IMR-90 (cell line): ENCODE measurements at places on chromosomes 3 and 15.

DNA sequence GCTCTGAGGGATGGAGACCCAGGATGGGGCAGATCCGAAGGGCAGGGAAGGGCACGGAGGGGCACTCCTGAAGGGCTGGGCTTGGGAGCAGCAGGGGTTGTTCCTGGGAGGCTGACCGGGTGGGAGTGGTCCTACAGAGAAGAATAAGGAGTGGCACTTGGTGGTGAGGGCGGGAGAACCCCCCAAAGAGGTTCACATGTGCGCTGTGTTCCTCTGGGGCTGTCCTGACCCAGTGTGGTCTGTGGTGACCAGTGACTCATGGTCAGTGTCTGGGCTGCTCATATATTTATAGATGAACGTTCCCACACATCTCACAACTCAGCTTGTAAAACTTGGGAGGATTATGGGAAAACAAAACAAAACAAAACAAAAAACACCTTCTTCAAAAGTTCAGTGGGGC is 10.0 kb downstream of the TRPM1 start:
- peak; percentile 70 for DNase-seq
- no peaks in the 10 kb centered on the region for H3K36me3 ChIP-seq
- H3K4me3 ChIP-seq, result no peak overlapping the region
- H3K4me1 ChIP-seq, result peaks cover 9% of the 10 kb centered on the region
- peaks cover 3% of the 10 kb centered on the region for H3K27me3 ChIP-seq

- no peak overlapping the region for H3K27ac ChIP-seq
- H3K27me3 ChIP-seq, result no peaks in the 10 kb centered on the region
- peaks cover 13% of the 10 kb centered on the region for H3K36me3 ChIP-seq
- DNase-seq, result no peak
- no peak overlapping the region for H3K4me3 ChIP-seq
Measured at GRCh38 chr3:19967208-19967607, 20.3 kb downstream of the RAB5A start.

DNA sequence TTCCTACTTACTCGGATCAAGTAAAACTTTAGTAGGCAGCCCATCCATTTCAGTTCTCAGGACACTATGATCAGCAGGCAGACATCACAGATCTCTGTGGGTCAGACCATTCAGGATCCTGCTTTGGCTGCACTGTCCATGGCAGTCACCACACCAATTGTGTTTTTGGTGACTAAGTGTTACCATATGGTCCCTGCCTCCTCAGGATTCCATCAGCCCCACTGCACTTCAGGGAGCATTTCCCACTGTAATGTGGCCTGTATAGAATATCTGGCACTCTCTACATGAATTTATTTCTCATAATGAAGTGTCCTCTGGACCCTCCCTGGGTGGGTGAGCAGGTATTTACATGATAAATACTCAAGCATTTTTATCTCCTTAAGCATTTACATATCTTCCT is 41.3 kb downstream of the ZNF445 start:
- H3K4me3 ChIP-seq, result no peak overlapping the region
- H3K27me3 ChIP-seq, result no peaks in the 10 kb centered on the region
- no peak for DNase-seq

DNA sequence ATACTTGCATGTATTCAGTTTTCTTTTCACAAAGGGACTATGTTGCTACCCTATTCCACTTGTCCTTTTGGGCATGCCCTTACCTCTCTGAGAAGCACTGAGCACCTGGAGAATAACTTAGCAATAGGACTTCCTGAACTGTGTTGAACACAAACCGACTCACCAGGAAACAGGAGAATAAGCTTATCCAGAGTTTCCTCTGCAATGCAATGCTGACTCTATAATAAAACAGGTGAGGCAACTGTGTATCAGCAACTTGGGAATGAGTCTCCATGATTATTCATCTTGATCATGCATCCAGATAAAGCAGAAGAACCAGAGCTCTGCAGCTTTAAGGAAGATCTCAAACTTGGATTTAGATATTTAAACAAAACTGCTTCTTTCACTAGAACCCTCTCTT is 806.5 kb downstream of the IGSF11 start:
- no peaks in the 10 kb centered on the region for H3K36me3 ChIP-seq
- no peak overlapping the region for H3K4me3 ChIP-seq
- H3K27ac ChIP-seq, result no peak overlapping the region
- no peaks in the 10 kb centered on the region for H3K4me1 ChIP-seq
- no peak for DNase-seq
